ENCODE measurements at places on chromosomes 7 and 10.

- no peak for DNase-seq
Observed at GRCh38 chr7:51551070-51551469, 234.5 kb upstream of the COBL start.

- DNase-seq, result no peak
Observed at GRCh38 chr7:149310113-149310836, 48.3 kb downstream of the ZNF783 start.

DNA sequence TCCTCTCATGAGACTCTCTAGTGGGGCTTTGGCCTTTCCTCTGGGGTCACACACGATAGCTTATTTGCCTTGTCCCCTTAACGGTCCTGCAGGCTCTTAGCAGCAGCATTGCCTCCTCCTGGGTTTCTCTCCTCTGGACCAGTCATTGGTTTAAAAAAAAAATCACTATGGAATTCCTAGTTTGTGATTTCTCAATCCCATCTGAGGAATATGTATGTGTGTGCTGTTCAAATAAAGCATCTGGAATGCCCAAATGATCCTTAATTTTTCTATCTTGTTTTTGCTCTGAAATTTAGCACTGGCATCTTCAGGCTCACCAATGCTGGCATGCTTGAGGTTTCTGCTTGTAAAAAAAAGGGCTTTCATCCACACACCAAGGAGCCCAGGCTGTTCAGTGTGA, 30.5 kb downstream of the ACTA2 start:
- no peak for DNase-seq

DNA sequence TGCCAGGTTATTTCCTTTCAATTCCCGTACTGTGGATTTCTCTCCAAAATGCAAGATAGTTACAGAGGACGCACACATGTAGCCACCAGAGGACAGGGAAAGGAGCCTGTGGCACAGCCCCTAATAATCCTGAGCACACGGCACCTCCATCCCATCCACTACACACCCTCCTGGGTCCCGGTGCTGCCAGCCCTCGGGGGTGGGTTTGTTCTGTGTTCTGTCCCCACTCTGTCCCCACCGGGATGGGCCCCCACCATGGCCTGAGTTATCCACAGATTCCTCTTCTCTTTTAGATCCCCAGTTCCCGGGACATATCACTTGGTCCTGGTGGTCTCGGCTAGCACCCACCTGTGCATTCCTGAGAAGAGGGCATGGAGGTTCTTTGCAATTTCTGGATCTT, 196.9 kb upstream of the PPP2R2D start:
- DNase-seq, result no peak

- no peak for DNase-seq
Observed at GRCh38 chr7:7693881-7694280, 24.5 kb downstream of the RPA3 start.

DNA sequence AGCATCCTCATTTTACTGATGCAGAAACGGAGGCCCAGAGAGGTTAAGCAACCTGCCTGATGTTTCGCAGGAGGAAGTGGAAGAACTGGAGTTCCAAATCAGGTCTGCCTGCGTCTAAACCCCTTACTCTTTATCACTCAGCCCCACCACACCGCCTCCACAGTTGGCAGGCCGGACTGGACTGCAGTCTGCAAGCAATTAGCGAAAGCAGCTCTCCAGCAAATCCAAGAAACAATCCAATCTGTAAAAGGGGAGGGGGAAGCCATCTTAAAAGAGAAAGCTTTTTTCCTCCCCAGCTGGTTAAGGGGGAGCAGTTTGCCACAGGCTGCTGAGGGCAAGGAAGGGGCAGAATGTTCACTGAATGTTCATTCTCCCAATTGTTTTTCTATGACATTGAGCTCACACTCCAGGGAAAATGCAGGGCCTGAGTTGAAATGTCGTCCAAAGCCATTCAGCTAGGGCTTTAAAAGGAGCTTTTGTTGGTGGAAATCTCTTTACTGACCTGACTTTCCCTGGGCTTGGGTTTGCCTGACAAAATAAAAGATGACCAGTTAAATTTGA, 350.1 kb downstream of the RNLS start:
- DNase-seq, result no peak

GRCh38 chr7:101562531-101563197, 66.4 kb downstream of the MYL10 start:
- no peak for DNase-seq

DNA sequence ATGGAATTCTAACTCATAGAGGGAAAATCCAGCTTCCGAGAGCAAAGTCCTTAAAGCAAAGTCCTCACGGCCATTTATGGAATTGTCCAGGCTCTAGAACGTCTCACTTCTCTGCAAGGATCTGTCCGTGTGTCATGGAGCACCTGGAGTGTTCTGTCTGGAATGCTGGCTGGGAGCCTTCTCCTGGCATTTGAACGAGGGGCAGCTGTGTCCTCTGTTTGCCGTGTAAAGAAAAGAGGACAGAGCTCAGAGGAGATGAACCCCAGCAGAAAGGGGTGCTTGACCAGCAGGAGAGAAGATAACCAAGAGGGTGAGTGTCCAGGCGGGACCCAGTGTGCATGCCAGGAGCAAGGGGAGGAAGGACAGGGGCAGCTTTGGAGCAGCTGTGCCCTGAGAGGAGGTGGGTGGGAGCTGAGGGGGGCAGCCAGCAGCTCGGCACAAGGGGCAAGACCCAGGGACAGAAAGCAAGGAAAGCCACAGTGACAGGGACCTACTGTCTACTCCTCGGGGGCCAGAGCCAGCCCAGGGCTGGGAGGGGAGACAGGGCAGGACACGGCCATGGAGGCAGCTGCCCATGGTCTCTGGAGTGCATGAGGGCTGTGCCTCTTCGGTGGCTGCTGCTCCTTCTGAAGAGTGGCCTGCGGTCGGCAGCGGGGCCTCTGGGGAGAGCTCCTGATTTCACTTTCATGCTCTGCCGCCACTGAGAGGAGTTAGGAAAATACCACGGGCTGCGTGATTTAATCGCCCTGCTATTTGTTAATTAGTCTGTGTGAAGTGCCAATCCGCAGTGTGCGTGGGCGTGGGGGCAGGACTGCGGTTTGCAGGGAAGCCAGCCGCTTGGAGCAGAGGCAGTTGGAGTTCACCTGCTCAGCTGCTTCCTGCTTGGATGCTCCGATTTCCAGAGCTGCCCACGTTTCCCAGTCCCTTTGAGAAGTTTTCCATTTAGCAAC, 149.3 kb upstream of the SHH start:
- peak; percentile 21 for DNase-seq

- DNase-seq, result no peak
Observed at GRCh38 chr10:47435081-47435480, 48.8 kb downstream of the ANXA8 start.

GRCh38 chr7:20896996-20897395, 110.3 kb upstream of the SP8 start:
- no peak for DNase-seq

DNA sequence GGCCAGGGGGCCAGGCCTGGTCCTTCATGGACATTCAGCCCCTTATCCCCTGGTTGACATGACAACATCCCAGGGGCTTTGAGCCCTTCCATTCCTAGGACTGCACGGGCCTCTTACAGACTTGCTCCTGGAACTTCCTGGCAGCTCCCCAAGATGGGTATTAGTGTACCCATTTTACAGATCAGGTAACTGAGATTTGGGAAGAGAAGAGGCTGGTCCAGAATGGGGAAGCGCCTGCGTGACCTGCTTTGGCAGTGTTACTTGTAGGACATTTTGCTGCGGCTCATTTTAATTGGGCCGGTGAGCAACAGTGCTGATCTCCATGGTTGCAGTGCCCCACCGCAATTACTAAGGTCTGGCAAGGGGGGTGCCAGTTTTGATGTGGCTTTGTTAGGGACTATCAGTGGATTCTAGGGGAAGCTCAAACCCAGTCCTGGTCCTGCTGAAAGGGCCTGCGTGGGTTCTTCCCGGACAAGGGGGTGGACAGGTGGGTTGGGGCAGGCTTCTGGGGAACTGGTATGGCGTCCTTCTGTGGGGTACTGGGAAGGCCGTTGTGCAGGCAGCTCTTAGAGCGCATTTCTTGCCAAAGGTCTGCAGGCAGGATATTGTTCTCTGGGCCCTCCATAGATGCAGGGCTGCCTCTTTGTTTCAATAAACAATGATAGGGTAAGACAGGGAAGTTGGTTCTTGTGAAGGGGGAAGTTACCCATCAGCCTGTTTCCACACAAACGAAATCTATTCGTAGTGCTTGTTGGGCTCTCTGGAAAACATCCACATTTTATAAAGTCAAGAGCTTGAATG, 137.6 kb downstream of the RGS10 start:
- no peak for DNase-seq

DNA sequence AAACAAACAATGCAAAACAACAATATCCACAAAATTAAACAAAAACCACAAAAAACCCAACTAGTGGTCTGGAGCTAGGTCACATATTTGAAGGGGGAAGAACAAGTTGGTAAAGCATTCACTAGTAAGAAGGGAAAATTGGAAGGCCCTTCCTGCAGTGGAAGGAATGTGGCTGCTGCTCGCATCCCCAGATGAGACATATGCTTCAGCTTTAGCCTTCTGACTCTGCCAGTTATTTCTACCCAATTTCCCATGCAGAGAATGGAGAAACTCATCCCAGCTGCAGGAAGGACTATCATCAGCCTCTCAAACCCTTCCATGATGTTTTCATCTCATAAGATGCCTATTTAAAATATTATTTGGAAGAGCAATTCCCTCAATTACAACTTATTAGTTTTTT, 176.6 kb downstream of the BMPER start:
- no peak for DNase-seq

GRCh38 chr7:138887872-138888656, 90.1 kb upstream of the ATP6V0A4 start:
- no peak for DNase-seq

DNA sequence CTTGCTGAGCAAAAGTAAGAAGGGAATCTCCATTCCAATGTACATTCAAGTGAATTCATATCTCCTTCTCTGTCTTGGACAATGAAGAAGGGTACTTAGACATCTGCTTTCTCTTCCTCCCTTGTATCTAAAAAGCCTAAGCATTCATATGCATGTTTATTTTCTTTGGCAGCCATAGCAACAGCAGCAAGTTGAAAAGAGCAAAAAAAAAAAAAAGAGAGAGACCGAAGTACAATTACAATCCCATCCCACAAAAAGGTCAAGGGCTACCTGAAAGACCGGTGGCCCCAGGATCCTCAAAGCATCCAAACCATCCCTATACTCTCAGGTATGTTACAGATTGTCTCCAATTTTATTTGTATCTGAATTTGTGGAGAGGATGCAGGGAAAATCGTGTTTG, 4.1 kb downstream of the OR2F1 start:
- no peak for DNase-seq

- DNase-seq, result no peak
Observed at GRCh38 chr7:5539013-5539411, 115.4 kb upstream of the TNRC18 start.

GRCh38 chr7:38398725-38399321, 125.4 kb upstream of the TARP start:
- DNase-seq, result no peak

GRCh38 chr10:47299611-47300428, at the start of gene GDF10:
GDF10 (plus strand) TSS chr10:47300197; CDS start chr10:47300652, 455 bp downstream.
- DNase-seq, result no peak

GRCh38 chr7:13072014-13072413, 384.6 kb downstream of the ARL4A start:
- no peak for DNase-seq

- DNase-seq, result no peak
Observed at GRCh38 chr10:75208181-75208580, 2.4 kb upstream of the VDAC2 start.

- no peak for DNase-seq
Observed at GRCh38 chr10:7572391-7572790, 94.4 kb downstream of the ITIH5 start.

All from stimulated activated CD8-positive, alpha-beta memory T cell treated with anti-CD3 and anti-CD28 coated beads, Interleukin-15, amount 100 ng/mL, for 48 hours (primary cell).